ENCODE measurements at places on chromosomes 5 and 9.

GRCh38 chr9:113674436-113674835, 201.7 kb upstream of the ZNF618 start:
- DNase-seq = no peak

DNA sequence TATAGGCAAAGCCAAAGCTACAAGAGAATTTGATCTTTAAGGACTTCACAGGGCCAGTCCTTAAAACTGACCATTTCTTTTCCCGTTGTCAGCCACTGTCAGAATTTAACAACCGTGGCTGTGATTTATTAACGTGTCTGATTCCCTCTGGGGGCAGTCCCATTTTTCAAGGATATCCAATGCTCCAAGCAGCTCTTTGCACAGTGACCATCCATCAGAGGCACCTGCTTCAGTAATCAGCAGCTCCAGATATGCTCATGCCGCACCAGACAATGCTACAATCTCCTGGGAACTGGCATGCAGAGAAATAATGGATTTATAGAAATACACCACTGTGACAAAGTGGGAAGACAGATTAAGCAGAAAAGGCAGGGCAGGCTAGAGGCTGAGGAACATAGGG, 163.3 kb upstream of the PPP1R2B start:
- no peak for DNase-seq

DNA sequence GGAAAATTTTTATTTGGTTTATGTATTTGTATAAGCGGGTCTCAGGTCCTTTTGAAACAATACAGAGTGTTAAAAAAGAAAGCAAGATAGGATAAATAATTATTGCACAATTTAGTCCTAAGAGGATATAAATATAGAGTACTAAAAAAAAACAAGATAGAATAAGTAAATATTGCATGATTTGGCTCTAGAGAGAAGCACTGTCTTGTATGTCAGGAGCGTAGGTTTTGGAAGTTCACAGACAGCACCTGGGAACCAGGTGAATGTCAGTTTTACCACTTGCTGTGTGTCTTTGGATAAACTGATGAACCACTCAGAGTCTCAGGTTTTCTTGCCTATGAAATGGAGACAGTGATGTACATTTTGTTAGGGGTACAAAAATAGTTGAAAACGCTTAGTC, 266.2 kb upstream of the ADAMTSL1 start:
- no peak for DNase-seq

DNA sequence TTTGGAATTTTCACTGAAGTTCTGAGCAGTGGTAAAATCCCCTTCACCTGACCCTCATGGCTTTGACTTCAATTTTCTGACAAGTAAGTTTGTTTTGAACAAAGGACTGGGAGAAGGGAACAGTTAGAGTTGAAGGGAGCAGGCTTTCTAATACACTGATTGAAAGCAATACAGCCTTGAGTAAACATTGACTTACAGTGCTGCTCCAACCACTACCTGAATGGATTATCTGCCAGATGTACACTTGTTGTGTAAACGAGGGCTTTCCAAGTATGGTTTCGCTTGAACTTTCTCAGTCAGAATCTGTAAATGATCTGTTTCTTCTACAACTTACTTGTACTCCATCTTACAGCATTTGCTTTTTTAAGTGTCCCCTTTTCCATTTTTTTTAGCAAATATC, 1414.9 kb upstream of the NUDT12 start:
- no peak for DNase-seq

DNA sequence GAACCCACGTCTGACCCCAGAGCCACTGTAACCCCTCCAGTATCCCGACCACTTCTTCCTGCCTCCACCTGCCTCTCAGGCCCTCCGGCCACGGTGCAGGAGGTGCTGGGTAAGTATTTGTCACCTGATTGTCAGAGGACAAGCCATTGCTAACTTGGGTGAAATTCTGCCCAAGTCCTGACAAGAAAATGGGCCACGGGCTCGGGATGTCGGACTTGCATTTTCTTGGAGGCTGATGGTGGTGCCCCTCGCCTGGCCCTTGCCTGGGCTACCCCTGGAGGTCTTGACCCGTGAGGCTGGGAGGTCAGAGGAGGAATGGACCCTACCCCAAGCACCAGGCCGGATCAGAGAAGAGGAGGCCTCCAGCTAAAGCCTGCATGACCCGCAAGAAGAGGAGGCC, 149.7 kb upstream of the COL5A1 start:
- no peak for DNase-seq

DNA sequence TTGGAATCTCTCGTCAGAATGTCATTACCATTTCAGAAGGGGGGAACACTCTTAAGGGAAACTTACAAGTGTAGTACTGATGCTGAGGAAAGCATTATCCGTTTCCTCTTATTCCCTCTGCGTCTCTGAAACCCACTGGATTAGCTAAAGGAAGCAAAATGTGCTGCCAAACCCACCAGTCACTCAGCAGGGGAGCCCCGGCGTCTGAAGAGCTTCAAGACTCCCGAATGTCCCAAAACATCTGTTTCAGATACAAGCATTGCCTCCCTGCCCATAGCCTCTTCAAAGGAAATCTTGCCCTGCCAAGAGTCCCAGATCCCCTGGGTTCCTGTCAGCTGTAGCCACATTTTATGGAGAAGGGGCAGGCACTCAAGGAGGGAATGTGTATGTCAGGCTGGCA, 1.0 kb upstream of the HCN1 start:
- no peak for DNase-seq

GRCh38 chr9:96450613-96451528, 902 bp downstream of the HABP4 start:
- DNase-seq = peak; percentile 5

DNA sequence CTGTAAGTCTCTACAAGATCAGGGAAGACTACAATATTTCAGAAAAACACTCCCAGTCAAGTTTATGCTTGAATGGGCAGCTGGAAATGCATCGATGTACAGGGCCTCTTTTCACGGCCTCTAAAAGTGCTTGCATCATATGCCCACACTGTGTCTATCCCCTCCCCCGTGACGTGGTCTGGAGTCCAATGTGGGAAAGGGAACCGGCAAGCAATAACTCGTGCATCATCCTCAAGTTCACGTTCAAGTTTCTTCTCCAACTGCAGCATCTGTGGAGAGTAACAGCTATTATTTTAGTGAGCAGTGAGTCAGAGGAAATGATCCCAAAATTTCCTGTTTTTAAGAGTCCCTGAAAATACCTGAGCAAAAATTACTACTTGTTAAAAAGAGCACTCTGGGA, 22.3 kb downstream of the ATPSCKMT start:
- DNase-seq = no peak

DNA sequence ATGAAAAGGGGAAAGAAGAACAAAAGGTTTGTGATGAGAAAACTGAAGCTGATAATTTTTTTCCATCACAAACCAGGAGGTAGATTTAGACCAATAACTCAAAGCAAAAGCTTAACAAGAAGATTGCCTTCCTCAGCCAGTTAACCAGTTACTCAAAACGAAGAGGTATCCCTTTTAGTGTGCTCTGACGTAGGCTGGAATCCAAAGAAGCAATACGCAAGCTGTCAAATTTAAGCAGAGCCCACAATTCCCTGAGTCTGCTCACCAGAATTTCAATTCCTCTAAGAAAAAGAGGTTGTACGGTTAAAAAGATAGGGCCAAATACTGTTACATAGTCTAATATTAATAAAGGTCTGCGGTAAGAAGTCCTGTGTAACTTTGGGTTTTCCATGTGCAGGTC, 61.8 kb downstream of the BRINP1 start:
- no peak for DNase-seq

DNA sequence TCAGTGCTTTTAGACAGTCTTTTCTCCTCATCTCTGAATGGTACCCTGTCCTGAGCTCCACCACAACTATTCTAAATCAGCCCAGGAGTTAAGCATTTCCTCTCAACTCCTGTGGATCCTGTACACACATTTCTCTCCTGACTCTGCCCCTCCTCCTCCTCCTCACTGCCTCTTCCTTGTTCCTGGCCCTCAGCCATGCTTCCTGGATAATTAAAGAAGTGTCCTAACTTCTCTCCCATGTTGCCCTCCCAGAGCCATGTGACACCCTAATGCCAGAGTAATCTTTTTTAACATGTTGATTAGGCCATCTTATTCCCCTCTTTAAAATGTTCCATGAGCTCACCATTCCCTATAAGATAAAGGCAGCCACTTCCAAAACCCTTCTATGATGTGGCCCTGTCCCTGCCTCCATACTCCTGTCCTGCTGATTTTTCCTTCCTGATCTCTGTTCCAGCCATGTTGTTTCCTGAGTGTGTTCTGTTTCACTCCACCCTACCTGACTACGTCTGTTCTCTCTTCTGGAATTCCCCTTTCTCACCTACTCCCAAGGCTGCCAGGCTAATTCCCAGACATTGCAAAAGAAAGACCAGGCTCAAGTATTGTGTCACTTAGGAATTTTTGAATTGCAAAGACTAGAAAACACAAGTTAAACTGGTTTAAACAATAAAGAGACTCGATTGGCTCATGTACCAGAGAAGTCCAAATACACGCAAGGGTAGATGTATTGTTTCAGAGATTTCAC, 295.2 kb downstream of the MAST4 start:
- DNase-seq = no peak

DNA sequence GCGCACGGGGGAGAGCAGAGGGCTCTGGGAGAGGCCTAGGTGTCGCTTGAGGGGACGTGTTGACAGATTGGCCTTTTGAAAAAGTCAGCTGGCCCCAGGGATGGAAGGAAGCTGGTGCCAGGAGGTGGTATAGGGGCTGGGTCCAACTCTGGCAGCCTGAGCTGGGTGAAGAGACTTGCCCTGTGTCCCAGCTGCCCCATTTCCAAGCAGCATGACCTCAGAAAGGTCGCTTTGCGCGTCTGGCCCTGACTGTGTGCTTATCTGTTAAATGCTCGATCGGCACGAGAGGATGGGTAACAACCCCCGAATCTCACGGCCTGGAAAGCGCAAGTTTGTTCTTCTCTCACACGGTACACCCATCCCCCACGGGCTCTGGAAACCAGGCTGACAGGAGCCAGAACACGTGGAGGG, 31.2 kb upstream of the LAMC3 start:
- no peak for DNase-seq

DNA sequence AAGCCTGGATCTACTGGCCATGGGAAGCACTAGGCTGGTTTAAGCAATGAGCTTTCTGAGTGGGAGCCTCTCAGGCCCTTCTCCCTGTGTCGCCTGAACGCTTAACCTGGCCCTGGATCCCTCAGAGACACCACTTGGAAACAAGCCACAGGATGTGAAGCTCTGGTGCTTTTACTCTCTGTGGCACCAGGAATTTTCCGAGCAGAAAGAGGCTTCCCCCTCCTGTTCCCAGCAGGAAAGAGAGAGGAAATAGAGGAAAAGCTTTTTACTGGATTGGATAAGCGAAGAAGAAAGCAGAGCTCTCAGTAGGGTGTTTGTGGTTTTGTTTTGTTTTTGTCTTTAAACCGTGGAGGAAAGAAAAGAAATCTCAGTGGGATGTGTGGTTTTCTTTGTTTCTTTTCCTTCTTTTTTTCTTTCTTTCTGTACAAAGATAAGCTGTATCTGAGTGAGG, 34.5 kb downstream of the COL15A1 start:
- DNase-seq = no peak

- DNase-seq = no peak
Observed at GRCh38 chr9:76996700-76997099, 22.8 kb upstream of the FOXB2 start.
